ENCODE measurements at places on chromosomes 4 and X. TPM values are rescaled to one million over a fixed set of nuclear protein-coding genes. Genes with fewer than 3 reads are reported as not detected.
A peak's percentile ranks its signal among the peaks of the same experiment; 100 is the strongest.

- DNase-seq, result no peak
Measured at GRCh38 chr4:89213382-89213701, 94.3 kb downstream of the GPRIN3 start.

GRCh38 chrX:40247382-40247781 lies 149.6 kb upstream of the BCOR start:
- no peak for DNase-seq

DNA sequence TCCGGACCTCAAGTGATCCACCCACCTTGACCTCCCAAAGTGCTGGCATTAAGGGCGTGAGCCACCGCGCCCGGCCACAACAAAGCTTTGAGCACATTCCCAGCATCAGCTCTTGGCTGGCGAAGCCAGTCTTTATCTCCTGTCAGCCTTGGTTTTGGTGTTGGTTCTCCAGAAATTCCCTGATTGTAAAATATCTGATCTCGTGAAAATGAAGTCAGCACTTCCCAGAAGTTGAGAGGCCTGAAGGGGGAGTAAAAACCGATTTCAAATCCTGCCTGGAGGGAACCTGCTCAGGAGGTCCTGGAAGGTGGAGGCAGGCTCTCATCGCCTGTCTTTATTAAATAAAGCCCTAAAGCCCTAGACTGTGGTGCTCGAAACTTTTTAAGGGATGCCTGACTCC lies 33.6 kb downstream of the PTTG2 start:
- no peak for DNase-seq

DNA sequence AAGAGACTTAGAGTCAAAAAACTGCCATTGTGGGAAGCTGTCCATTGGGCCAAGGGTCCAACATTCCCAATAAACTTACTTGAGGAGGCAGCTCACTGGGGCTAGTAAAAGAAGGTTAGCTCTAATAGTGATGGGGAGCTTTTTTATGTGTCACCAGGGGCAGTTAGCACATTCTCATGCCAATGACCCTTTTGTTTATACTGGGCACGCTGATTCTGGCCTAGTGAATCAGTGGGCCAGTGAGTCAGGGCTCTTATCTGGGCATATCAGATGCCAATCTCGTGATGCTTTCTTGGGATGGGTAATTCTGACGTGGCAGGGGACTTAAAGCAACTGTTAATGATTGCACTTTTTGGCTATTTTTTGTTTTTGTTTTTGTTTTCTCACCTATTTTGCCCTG lies 27.8 kb downstream of the TCEAL1 start:
- DNase-seq, result no peak

GRCh38 chrX:11342673-11343072 lies 49.5 kb downstream of the AMELX start:
- DNase-seq, result no peak

- no peak for DNase-seq
Measured at GRCh38 chr4:159042097-159042605, 60.7 kb upstream of the RAPGEF2 start.

DNA sequence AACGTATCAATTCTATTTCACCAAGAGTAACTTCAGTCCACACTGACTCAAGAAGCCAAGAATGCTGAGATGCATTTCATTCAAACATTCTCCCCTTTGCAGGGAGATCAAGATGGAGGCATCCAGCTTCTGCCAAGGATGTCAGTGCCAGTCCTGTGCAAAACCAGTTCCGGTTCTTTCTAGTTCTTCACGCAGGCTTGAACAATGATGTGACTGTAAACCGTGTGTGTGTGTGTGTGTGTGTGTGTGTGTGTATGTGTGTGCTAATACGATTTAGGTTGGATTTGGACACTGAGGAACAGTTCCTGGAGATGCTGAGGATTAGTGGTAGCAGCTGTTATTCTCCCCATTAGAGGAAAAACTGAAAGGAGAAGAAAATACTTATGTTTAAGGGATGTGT lies at the start of gene REELD1:
Gene REELD1 (plus strand): TSS at position 301 of the 400 bp plus-strand sequence. CDS start 2,415 bp downstream, outside the sequence.
- no peak for DNase-seq

DNA sequence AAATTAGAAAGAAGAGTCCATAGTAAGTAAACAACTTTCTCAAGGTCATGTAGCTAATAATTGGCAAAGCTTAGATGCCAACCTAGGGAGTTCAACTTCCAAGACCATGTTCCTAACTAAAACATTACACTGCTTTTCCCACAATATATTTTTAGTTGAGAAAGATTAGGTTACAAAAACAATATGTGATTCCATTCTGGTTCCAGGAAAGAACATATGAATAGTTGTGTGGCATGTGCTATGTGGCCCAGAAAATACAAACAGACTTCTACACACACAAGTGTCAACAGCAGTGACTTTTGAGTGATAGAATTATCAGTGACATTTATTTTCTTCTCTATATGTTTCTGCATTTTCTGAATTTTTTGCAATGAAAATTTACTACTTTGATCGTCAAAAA lies 62.7 kb upstream of the EDNRA start:
- DNase-seq, result no peak

GRCh38 chrX:8404471-8404870 lies 60.2 kb upstream of the VCX3B start:
- DNase-seq, result no peak

GRCh38 chrX:40253771-40254170 lies 156.0 kb upstream of the BCOR start:
- no peak for DNase-seq

DNA sequence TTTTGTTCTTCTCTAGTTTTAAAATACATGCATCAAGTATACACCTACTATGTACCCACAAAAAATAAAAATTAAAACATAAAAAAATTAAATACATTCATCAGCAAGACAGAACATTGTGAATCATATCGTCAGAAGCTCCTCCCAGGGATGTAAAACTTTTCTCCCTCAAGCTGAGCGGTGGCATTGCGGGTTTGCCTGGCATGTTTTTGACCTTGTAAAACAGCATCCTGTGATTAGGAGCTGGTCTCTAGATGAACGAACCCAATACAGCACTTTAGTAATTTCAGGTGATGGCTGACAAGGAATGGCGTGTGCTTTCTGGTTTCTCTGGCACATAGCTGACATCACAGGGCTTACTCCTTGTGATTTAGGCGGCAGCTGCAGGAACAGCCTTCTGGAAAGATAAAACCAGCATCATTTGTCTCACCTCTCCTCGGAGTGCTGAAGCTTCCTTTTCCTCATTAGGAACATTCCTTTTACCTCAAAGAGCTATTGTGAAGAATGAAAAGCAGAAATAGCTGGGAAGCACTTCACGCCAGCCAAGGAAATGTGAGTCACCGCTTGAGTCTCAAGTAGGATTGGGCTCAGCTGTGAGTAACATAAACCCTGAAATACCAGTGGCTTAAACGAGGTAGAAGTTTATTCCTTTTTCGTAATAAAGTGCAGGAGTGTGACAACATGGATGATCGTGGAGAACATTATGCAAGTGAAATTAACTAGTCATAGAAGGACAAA lies 44.3 kb downstream of the NYX start:
- peak; percentile 78 for DNase-seq

DNA sequence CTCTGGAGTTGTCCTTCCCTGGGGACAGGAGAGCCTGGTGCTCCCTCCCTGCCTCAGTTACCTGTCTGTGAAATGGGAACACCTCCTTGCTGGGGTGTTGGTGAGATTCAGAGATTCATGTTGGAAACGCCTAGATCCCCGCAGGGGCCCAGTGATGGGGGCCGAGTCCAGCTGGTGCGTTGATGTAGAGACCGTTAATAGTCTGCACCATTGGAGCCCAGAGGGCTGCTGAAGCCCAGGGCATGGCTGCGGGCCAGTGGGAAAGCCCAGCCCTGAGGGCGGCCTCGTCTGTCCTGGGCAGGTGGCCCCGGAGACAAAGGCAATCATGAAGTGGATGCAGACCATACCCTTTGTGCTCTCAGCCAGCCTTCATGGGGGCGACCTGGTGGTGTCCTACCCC lies 14.4 kb downstream of the CPZ start:
- no peak for DNase-seq

- no peak for DNase-seq
Measured at GRCh38 chr4:146271466-146271865, 57.1 kb downstream of the REELD1 start.

DNA sequence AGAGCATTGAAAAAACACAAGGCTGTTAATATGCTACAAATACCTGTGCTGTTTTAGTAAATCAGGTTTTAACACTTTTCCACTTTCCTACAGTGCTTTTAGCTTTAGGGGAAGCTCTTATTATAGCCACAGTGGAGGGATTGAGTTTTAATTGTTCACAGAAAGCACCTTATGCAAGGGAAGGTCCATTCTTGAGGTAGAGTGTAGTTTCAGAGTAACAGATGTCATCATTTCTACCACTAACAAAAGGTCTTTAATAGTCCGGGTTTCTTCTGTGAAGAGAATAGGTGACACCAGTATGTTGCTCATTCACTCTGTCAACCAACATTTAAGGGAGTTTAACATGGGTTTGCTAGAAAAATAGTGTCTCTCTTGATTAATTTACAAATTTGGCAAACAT lies 104.4 kb downstream of the STIM2 start:
- no peak for DNase-seq

- peak; percentile 38 for DNase-seq
Measured at GRCh38 chr4:149885896-149886295, 70.3 kb upstream of the IQCM start.

DNA sequence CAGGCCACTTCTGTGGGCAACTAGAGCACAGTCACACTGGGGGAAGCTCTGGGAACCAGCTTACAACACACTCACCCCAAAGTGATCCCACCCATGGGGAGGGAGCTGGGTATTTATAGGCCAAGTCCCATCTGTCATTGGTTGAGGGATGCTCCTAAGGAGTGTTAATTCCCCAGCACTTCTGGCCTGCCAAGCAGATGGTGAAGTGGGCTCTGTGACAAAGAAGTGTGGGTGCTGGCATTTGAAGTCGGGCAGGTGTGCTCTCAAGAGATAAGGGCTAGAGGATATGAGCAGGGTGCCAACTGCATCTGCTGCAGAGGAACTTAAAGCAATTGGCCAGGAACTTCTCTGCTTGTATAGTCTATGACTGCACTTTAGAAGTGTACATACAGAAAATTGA lies 30.9 kb downstream of the PTCHD1 start:
- no peak for DNase-seq

SYNPO2 gene
- polyA plus RNA-seq, result 5.1 TPM

PLCXD1 gene
- 11.8 TPM for polyA plus RNA-seq

PF4V1 gene
- 0.83 TPM for polyA plus RNA-seq
